A549 treated with CpdA at 1 μM for 4 hours (cell line): ENCODE measurements at places on chromosomes 7 and 10. TPM values are rescaled to one million over a fixed set of nuclear protein-coding genes. Genes with fewer than 3 reads are reported as not detected.

UNC5B gene
- 0.53 to 0.77 TPM (median 0.70 TPM) in 5 replicates for total RNA-seq

CALU gene
- 131 to 217 TPM (median 157 TPM) in 5 replicates for total RNA-seq

TWIST1 gene
- 1.4 to 4.2 TPM (median 3.6 TPM) in 5 replicates for total RNA-seq

CALCR gene
- total RNA-seq, result not detected in 5 replicates

WDR86 gene
- 0.09 to 0.26 TPM (median 0.15 TPM) in 5 replicates for total RNA-seq

EPO gene
- total RNA-seq, result 0.03 TPM in 1 of 5 replicates, not detected in the others

GPR15LG gene
- not detected in 5 replicates for total RNA-seq

VTI1A gene
- 11.6 to 16.1 TPM (median 13.1 TPM) in 5 replicates for total RNA-seq

CHAT gene
- total RNA-seq, result not detected in 5 replicates

IDI2 gene
- total RNA-seq, result 0.13 TPM in 1 of 5 replicates, not detected in the others

MAGI2 gene
- total RNA-seq, result 0.29 to 0.41 TPM (median 0.38 TPM) in 5 replicates

FAM24A gene
- not detected in 5 replicates for total RNA-seq
